NCI-H1417 treated with DMSO at 0.1 percent for 48 hours (cell line): ENCODE measurements at places on chromosomes 1 and 21.

DNA sequence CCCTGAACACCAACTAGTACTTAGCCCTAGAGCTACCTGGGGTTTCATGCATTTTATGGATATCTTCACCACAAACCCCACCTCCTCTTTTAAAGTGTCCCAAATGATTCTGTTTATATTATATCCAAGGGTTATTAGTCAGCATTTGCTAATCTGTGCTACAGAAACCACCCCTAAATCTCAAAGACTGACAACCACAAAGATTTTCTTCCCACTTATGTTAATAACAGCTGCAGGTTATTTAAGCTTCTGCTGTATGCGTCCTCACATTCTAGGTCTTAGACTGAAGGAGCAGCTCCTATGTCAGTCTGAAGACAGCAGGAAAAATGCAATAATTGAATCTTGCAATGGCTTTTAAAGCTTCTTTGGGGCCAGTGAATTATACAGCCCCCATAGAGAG is 11.2 kb upstream of the PHC2 start:
- DNase-seq, result no peak

- no peak for DNase-seq
These were observed 32.7 kb downstream of the TM2D1 start for GRCh38 chr1:61692155-61692800.

GRCh38 chr1:51926171-51926812 is 47.8 kb upstream of the NRDC start:
- no peak for DNase-seq

GRCh38 chr1:72439036-72439435 is 156.7 kb upstream of the NEGR1 start:
- no peak for DNase-seq

DNA sequence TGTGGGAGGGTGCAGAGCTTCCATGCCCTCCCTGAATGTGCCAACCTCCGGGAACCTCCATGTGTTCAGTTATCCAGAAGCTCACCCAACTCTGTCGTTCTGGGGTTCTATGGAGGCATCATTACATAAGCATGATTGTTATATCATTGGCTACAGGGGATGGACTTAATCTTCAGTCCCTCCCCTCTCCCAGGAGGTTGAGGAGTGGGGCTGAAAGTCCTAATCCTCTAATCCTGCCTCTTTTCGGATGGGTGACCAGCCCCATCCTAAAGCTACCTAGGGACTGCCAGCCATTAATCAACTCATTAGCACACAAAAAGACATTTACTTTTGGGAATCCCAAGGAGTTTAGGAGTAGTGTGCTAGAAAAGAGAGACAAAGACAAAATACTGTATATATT is 32.0 kb upstream of the PSEN2 start:
- no peak for DNase-seq

GRCh38 chr21:35222541-35222941 is 173.4 kb upstream of the RUNX1 start:
- DNase-seq, result no peak

- no peak for DNase-seq
These were observed 25.0 kb downstream of the TTC39A start for GRCh38 chr1:51305371-51305823.

DNA sequence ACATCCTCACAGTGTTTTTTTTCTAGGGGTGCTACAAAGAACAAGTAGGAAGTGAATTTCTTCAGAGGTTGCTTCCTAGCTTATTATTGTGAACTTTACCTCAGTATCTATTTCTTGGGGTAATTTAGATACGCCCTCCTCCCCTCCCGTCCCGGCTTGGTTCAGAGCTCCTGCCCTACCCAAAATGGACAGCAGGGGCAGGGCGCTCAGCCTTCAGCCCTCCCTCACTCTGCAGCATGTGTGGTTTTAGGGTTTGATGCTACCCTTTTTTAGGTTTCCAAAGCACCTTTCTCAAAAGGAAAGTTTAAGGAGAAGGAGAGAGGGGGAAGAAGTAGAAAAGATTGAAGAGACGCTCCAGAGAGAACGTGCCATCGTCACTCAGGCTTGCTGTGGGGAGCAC is 16.9 kb upstream of the POGK start:
- DNase-seq, result no peak

DNA sequence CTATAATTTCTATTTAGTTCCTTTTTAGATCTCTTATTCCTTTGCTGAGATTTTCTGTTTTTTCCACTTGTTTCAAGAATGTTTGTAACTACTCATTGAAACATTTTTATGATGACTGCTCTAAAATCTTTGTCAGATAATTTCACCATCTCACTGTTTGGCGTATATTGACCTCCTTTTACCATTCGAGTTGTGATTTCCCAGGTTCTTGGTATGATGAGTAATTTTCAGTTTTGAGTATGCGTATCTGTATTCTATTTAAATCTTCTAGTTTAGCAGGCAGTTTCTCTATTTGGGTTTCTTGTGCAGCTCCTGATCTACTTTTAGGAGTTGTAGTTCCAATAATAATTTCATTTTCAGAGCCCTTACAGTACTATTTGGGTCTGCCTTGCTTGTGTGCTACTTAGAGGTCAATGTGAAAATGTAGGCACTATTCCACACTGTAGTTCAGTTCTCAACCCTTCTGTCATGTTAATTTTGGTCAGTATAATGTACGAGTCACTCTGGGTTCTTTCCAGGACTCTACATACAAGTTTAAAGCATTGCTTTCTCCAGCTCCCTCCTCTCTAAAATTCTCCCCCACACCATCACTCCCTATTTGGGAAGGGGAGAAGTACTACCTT is 115.5 kb downstream of the ACBD6 start:
- no peak for DNase-seq

DNA sequence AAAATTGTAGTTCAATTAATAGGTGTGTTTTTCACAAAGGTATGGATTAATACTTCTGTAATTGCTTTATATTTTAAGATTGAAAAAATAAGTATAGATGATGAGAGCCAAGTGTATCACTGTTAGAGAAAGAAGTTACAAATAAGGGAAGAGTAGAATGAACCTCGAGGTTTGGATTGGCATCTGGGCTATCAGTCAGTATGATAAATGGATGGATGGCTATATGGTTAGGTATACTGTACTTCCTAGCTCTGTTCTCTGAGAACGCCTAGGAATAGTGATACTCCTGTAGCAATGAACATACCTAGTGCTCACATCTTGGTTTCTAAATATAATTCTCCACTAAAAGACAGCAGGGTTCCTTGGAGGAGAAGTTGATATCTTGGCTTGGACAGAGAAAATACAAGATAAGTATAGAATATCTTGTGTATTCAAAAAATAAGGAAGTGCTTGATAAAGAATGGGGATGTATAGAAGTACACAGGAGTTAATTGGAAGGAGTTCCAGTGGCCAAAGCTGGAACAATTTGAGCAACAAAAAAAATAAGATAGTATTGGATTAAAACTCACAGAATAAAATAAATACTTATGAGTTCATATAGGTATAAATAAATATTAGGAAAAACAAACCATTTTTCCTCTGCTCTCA is 12.4 kb downstream of the IPO9 start:
- no peak for DNase-seq

DNA sequence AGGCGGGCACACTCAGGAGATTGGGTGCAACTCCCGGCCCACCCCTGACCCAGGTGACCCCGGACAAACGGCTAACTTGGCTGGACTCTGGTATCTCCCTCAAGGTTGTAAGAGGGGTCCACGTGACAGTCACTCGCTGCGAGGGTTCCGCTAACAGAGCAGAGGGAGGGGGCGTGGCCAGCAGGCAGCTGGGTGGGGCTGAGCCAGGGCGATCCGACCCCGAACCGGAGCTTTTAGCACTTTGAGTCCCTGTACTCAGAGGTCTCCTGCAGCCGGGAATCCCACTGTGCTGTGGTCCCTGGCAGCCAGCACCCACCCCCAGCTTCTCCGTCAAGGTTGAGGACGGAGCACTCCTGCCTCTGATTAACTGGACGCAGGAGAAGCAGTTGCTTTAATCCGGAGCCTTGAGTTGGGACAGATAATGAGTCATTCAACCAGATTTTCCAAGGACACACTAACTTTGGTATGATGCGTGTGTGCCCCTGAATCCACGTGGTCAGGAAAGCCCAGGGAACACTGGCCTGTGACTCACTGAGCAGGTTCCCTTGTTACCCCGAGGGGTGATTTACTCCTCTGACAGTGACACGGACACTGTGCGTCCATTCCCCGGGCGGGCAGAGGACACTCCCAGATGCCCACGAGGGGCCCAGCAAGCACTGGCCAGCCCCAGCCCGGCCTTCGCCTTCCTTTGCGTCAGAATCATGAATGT is 16.8 kb downstream of the TRPM2 start:
- DNase-seq, result no peak

DNA sequence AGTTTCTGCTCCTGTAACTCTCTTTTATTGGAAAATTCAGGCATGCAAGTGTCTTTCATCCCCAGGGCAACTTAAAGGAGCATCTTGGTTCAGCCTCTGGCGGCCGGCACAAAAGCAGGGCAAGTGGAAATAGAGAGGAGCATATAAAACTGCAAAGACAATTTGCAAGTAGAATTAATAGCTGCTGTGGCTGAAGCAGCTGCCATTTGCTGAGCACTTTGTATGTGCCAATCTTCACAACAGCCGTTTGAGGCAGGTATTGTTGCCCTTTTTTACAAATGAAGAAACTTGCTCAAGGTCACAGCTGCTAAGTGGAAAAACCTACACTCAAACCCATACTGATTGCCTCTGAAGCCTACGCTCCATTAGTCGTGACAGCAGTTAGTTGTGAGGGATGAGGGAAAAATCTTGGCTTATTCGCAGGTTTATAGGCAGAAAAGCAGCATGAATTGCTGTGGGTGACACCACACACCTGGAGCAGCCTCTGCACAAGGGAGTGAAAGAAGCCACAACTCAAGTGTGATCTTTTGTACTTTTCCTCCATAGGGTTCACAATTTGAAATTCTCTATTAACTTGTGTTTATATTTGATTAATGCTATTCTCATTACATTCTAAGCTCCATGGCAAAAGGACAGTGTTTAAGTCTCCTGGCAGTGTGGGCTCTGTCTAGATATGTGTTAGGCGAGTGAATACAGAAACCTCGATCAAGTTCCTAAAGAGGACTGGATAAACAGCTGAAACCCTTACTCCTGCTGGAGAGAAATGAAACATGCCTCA is 99.0 kb upstream of the BEND5 start:
- no peak for DNase-seq

DNA sequence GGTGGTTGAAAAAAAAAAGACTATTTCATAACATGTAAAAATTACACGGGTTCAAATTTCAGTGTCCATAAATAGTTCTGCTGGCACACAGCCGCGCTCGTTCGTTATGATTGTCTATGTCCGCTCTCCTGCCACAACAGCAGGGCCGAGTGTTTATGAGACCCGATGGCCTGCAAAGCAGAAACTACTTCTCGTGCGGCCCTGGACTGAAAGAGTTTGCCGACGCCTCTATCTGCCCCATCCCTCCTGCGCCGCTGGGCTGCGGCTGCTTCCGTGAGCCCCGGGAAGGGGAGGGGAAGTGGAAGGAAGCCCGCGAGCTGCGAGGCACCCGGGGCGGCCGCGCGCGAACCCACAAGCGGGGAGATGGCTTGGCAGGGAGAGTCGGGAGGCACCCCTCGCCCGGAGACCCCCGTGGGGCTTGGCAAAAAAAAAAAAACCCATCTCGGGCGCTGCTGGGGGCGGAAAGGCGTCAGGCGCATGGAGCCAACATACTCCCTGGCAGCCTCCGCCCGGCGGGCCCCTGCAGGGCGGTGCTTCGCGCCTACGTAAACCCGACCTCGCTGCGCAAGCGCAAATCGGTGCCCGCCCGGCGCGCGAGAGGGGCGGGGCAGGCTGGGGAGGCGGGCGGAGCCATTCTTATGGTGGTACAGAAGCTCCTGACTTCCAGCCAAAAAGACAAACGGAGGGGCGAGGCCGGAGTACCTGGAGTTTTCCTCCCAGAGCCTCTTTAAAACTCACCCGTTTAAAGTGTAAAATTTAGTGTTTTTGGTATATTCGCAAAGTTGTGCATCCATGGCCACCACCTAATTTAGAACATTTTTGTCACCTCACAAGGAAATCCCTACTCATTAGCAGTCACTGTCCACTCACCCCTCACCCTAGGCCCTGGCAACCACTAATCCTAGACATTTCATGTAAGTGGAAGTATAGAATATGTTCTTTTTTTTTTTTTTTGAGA is 8.3 kb downstream of the SLC27A3 start:
- DNase-seq, result peak; percentile 56

GRCh38 chr1:29679828-29680558 is 443.7 kb downstream of the PTPRU start:
- no peak for DNase-seq

- no peak for DNase-seq
These were observed 94.7 kb upstream of the GADD45A start for GRCh38 chr1:67590329-67590728.

DNA sequence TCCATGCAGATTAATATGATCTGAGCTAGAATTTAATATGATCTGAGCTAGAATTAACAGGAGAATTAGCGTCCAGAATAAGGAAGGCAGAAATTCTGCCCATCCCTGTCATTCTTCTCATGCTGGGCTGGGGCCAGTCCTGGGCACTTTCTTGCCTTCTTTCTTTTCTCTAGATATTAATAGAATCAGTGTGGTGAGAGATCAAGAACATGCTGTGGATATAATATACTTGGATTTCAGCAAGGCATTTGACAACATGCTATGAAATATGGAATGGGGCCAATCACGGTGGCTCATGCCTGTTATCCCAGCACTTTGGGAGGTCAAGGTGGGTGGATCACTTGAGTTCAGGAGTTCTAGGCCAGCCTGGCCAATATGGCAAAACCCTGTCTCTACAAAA is 18.1 kb downstream of the UBIAD1 start:
- no peak for DNase-seq

GRCh38 chr1:26159743-26160039 is 812 bp downstream of the FAM110D start:
- DNase-seq, result no peak

DNA sequence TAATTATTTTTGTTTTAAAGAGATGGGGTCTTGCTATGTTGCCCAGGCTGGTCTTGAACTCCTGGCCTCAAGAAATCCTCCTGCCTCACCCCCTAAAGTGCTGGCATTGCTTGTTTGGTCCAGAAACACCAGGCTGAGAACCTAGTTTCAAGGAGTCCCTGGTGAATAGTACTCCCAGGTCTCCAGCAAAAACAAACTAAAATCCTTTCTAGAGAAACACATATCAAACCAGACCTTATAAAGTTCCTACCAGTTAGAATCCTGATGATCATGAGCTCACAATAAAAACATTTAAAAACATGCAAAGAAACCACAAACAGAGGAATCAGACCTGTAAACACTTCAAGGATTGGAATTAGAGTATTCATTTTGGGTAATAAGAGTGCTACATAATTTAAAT is 34.4 kb upstream of the PADI1 start:
- no peak for DNase-seq

- DNase-seq, result no peak
These were observed 7.6 kb upstream of the PI4KB start for GRCh38 chr1:151334822-151335221.
